ENCODE measurements at places on chromosomes 2 and 18.
A peak's percentile ranks its signal among the peaks of the same experiment; 100 is the strongest.

- DNase-seq = no peak
These were observed 268.6 kb upstream of the NCKAP5 start for GRCh38 chr2:133836691-133837345.

DNA sequence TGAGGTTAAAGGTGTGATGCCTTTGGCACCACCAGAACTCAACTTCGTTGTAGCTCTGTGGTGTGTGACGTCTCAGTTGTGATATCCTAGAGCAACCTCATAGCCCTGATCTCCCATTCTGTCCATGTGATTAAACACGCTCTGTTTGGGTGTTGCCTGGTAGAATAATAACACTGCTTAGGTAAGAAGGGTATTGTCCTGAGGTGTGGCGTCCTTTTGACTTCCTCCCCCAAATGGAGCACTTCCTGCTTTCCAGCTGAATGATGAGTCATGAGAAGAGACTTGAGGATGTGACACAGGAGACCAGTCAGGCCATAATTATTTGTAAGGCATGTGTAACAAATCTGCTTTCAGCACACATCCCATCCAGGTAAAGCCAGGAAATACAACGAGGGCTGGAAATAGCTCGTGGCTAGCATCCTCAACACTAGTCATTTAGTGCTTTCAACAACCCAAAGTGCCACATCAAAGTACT is 100.7 kb downstream of the RAPGEF4 start:
- DNase-seq = no peak

DNA sequence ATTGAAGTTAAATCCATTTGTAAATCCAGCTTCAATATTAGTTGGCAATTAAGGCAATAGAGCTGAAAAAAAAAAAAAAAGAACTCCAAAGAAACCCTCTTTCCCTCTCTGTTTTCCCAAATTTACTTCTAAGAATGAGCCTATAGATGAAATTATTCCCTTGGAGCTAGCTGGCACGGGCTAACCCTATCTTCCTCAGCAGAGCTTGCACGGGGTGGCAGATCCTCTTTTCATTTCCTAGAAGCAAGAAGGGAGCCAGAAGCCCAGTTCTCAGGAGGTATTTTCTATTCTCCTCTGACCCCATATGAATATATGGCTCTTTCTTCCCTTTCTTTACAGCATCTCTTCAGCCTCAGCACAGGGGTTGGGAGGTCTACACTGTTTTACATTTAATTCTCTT is 426.0 kb downstream of the TGIF1 start:
- no peak for DNase-seq

GRCh38 chr2:179596018-179596417 is 265.4 kb downstream of the ZNF385B start:
- no peak for DNase-seq

DNA sequence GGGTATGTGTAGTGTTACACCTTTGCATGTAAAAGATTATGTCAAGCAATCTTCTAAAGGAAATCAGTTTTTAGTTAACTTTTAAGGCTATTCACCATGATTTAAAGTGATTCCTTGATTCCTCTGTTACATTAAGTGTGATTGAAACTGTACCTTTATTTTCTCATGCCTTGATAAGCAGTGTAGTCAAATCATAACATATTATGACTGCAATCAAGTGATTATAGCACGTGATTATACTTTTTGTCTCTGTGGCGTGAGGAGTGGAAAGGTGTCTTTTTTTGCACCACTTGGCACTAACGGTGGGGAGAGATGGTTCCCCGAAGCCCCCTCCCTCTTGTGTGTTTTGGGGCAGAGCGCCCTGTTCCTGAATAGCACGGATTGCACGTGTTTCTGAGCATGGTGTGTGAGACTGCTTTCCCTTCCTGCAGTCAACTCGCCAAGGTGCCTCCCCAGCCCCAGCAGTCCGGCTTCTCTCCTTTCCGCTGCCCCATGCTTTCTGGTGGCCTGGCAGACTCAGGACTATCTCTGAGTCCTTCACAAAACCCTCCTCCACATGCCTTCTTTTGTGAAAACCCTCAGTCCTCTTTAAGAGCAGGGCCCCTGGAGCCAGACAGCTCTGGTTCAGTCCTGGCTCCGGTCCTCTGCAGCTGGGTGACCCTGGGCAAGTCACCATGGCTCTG is 68.4 kb downstream of the AGAP1 start:
- DNase-seq = no peak

- DNase-seq = no peak
These were observed 260.0 kb downstream of the C1D start for GRCh38 chr2:67802824-67803223.

DNA sequence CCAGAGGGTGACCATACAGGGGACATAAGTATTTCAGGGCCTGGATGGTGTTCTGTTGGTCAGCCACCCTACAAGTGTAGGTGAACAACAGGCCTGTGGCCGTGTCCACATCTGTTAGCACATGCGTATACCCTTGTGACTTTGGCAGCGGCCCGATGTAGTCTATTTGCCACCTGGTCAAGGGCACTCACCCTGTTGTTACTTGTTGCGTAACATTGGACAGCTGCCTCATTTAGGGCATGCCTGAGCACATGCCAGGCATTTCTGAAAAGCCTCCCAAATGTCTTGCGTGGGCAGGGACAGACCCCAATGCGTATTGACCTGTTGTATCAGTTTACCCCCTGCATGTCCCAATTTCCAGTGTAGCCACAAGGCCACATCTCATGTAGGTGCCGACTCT is 235.0 kb downstream of the MBD5 start:
- DNase-seq = no peak

DNA sequence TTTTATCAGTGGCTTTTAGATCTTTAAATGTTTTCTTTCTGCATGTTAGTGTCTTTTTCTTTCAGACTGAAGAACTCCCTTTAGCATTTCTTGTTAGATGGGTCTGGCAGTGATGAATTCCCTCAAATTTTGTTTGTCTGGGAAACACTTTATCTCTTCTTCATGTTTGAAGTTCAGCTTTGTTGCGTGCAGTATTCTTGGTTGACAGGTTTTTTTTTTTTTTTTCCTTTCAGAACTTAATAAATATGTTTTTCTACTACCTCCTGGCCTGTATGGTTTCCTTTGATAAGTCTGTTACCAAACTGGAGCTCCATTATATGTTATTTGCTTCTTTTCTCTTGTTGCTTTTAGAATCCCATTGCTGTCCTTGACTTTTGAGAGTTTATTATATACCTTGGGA is 89.8 kb upstream of the ACKR3 start:
- DNase-seq = no peak

DNA sequence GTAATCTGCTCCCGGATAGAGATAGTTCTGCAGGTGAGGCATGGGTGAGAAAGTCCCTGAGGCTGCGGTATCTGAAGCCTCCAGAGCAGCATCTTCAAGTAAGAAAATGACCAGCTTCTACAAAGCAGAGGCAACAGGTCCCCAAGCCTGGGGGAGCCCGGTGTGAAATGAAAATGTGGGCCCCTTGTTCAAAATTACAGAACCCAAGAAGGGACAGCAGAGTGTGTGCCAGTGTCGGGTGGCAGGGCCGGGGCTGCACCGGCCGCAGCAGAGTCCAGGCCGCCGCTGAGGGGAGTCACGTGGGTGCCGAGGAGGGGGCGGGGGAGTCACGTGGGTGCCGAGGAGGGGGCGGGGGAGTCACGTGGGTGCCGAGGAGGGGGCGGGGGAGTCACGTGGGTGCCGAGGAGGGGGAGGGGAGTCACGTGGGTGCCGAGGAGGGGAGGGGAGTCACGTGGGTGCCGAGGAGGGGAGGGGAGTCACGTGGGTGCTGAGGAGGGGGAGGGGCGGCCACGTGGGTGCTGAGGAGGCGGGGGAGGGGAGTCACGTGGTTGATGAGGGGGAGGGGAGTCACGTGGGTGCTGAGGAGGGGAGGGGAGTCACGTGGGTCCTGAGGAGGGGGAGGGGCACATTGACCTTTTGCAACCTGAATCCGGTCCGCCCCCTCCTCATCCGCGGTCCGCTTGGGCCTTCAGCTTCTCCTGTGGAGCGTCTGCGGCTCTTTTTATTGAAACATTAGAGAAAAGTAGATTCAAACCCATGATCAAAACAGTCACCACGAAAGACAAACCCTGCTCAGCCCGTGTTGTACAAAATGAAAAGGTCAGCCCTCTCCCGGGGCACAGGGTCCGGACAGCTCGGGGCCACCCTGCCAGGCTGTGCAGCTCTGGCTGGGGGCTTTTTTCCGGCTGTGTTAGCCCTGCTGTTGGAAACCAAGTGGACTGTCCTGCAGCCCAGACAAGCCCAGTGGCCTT is 10.4 kb downstream of the COLEC11 start:
- peak; percentile 78 for DNase-seq

GRCh38 chr2:127985026-127985734 is 42.7 kb downstream of the SAP130 start:
- DNase-seq = no peak

DNA sequence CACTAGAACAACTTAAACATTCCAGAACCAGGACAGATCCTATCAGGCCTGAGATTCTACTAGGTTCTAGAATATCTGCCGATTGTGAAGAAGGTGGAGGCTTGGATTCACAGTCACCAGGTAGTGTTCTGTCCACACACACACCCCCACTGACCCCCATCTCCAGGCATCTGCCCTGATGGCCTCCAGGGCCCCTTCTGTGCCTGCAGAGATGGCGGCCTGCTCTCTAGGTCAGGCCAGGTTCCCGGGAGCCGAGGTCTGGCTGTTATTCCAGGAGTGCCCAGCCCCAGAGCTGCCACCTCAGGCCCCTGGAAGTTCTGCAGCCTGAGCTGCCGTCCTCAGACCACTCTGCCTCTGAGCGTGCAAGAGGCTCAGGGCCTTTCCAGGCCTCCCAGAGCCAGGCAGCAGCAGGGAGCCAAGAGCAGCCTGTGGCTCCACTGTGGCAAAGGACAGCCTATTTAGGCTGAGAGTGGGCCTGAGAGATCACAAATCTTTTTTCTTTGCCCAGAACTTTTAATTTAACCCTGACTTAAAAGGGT is 96.2 kb upstream of the ASAP2 start:
- DNase-seq = no peak

DNA sequence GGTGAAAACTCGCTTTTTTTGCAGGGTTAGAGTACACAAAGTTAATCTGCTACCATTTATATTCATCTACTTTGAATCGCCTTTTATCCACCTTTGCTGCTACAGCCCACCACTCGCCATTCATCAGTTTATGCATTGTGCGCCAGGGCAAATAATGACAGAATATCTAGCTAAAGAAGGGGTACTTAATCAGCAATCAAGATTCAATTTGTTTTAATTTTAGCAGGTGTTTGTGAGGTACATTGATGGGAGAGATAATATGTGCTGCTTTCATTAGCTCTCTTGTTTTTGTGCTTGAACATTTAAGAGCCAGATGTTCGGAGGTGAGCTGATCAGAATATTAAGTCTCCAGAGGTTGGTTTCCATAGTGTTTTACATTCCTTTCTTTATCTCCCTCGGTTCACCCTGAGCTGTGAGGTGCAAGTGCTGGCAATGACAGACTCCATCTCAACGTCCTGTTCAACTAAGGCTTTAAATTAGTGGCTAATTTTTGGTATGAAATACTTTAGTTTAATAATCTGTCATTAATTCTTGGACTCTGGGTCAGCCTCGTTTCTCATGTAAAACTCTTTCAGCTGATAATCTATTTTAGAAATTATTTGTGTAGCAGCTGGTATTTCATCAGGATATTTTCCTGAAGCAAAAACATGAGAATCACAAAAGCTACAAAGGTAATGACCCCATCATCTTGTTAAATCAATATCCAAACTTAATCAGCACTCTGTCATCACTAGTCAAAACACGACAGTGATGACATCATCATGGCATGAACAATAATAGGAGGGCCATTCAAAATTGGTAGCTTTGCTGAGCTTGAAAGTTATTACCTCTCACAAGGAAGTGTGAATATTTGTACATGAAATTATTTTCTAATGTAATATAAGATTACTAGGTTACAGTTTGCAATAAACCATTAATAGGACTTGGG is 479.9 kb upstream of the FANCL start:
- no peak for DNase-seq

GRCh38 chr2:215015421-215015820 is 123.0 kb downstream of the ABCA12 start:
- no peak for DNase-seq

GRCh38 chr2:6896930-6897759 is 19.6 kb downstream of the RSAD2 start:
- no peak for DNase-seq

- no peak for DNase-seq
These were observed 15.4 kb upstream of the ATP6V1B1 start for GRCh38 chr2:70920367-70920715.

- DNase-seq = no peak
These were observed 422.7 kb upstream of the TNP1 start for GRCh38 chr2:217282531-217282930.

DNA sequence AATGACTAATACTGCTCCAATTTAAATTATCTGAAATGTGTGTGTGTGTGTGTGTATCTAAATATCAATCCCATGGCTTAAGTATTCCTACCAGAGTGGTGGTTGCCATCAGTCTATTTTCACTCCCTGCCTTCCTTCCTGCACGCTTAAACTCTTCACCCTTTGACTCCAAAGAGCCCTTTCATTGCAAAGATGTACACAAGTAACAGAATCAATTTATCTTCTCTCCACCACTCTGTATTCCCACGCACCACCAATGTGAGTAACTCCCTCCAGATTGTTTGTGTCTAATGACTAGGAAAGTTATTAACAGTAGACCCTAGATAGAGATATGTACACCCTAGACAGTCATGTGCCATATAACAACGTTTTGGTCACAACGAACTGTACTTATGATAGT is 42.8 kb downstream of the ARL6IP6 start:
- no peak for DNase-seq

- DNase-seq = no peak
These were observed 380.3 kb downstream of the NYAP2 start for GRCh38 chr2:225779829-225780228.

- DNase-seq = peak; percentile 45
These were observed 316.6 kb upstream of the NCKAP5 start for GRCh38 chr2:133884739-133885381.

DNA sequence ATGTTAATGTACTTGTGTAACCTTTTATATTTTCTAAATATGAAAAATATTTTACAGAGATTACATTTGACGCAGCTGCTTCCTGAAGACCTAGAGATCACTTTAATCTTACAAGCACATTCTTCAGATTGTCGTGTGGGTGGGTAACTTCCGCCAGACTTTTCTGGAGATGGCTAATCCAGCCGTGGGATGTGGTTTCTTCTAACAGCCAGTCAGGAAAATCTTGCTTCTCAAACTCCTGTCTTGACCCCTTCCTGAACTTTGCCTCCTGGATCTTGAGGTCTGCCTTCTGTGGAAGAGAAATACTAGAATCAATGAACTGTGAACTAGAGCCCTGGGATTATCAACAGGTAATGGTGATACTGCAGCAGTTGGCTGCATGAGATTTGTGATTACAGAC is 401.6 kb upstream of the TNP1 start:
- no peak for DNase-seq

GRCh38 chr2:69619725-69620124 is 23.8 kb downstream of the AAK1 start:
- no peak for DNase-seq

DNA sequence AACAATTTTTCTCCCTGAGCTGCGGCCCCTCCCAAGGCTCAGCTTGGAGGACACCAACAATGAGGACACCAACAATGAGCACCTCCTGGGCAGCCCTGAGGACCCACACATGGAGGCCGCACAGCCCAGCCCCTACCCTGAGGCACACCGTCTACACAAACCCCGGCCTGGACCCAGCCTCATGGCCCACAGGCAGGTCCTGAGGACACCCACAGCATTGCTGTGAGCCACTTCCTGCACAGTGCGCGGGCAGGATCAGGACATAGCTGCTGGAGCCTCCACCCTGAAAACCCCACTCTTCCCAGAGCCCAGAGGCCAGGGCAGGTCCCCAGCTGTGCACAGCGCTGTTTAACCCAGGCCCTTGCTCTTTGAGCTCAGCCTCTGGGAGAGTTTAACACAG is 194.3 kb downstream of the RTP5 start:
- DNase-seq = no peak

Measured in D341Med (cell line).